ENCODE measurements at places on chromosomes 16 and 17.
A peak's percentile ranks its signal among the peaks of the same experiment; 100 is the strongest.

- no peak overlapping the region for H3K27ac ChIP-seq
- H3K4me1 ChIP-seq, result no peaks in the 10 kb centered on the region
- H3K4me3 ChIP-seq, result no peak overlapping the region
- H3K27me3 ChIP-seq, result no peaks in the 10 kb centered on the region
- DNase-seq, result no peak
- H3K36me3 ChIP-seq, result no peaks in the 10 kb centered on the region
Measured at GRCh38 chr17:41512546-41513167, 6.0 kb downstream of the KRT15 start.

DNA sequence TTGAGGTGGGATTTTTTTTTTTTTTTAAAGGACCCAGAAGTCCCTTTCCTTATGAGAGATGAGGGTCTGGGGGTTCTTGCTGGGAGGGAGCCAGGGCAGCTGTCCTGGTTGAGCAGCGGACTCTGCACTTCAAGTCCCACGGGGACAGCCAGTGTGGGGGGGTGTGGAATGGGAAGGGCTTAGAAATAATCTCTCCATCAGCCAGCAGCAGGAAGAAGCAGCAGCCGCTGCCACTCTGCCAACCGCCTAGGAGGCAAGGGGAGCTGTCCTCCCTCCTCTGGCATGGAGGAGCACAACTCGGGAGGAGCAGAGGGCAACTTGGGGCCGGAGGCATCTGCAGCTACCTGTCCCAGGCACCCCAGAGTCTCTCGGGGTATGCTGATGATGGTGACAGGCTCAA, at the start of gene KCNG4:
Gene KCNG4, minus strand, starts transcription at position 104 of the 400 bp plus-strand sequence. CDS start 2,527 bp downstream, outside the sequence.
- peaks cover 3% of the 10 kb centered on the region for H3K27me3 ChIP-seq
- DNase-seq, result no peak
- H3K36me3 ChIP-seq, result no peaks in the 10 kb centered on the region
- no peak within 1 kb of the TSS for H3K27ac ChIP-seq

GRCh38 chr17:36861531-36861930, 75.7 kb upstream of the LHX1 start:
- no peak for DNase-seq
- H3K4me3 ChIP-seq, result no peak overlapping the region
- no peaks in the 10 kb centered on the region for H3K36me3 ChIP-seq

DNA sequence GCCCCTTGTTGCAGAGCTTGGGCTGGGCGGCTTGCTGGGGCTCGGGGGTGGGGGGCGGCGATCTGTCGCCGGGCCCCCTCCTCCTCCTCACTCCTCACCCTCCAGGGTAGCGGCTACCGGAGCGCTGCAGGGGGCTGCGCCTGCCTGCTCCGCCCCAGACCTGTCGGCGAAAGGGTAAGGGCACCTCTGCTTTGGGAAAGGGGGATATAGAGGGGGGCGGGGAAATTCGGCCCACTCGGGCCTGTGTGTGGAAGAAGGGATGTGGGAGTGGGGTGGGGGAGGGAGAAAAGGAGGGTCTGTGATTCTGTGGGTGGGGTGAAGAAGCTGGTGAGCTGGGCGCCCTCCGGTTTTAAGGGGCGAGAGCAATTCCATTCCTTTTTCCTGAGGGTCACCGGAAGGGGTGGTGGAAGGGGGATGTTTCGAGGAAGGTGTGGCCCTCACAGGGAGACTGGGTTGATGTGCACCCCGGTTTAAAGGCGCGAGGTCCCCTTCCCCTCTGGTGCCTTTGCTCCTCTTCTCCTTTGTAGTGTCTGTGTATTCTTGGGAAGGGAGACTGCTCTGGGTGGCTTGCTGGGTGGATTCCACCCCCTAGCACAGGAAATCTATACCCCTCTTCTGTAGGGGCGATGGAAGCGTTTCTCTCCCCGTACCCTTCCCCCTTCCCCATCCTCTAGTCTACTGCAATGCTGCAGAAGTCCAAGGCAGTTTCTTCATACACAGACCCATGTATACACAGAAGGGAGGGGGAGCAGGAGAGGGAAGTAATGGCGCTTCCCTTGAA, 878 bp downstream of the TAOK1 start:
- H3K36me3 ChIP-seq, result no peaks in the 10 kb centered on the region
- H3K27me3 ChIP-seq, result no peaks in the 10 kb centered on the region
- peak overlapping the region; percentile 96 for H3K27ac ChIP-seq
- H3K4me1 ChIP-seq, result peaks cover 24% of the 10 kb centered on the region
- H3K4me3 ChIP-seq, result peak overlapping the region; percentile 85

GRCh38 chr17:2241823-2242222, 61.8 kb downstream of the SMG6 start:
- peak; percentile 95 for DNase-seq
- peaks cover 14% of the 10 kb centered on the region for H3K36me3 ChIP-seq
- no peaks in the 10 kb centered on the region for H3K27me3 ChIP-seq
- no peak overlapping the region for H3K27ac ChIP-seq
- H3K4me1 ChIP-seq, result peaks cover 33% of the 10 kb centered on the region
- H3K4me3 ChIP-seq, result no peak overlapping the region

DNA sequence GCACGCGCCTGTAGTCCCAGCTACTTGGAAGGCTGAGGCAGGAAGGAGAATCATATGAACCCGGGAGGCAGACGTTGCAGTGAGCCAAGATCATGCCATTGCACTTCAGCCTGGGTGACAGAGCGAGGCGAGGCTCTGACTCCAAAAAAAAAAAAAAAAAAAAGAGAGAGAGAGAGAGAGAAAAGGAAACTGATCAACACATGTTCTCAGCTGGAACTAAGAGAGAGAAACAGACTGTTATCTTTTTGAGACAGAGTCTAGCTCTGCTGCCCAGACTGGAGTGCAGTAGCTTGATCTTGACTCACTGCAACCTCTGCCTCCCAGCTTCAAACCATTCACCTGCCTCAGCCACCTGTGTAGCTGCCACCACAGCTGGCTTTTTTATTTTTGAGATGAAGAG, 60.4 kb downstream of the STH start:
- H3K4me1 ChIP-seq, result no peaks in the 10 kb centered on the region
- DNase-seq, result no peak
- H3K4me3 ChIP-seq, result no peak overlapping the region
- H3K27ac ChIP-seq, result no peak overlapping the region

- no peak overlapping the region for H3K4me3 ChIP-seq
- no peaks in the 10 kb centered on the region for H3K27me3 ChIP-seq
- no peak overlapping the region for H3K27ac ChIP-seq
- DNase-seq, result no peak
- H3K4me1 ChIP-seq, result no peaks in the 10 kb centered on the region
Measured at GRCh38 chr17:27199948-27200347, 94.0 kb upstream of the WSB1 start.
